Smooth muscle cell of the pulmonary artery (primary cell): ENCODE measurements at places on chromosomes 4 and X. TPM values are rescaled to one million over a fixed set of nuclear protein-coding genes. Genes with fewer than 3 reads are reported as not detected.

OTC gene
- total RNA-seq, result not detected in 2 replicates

TCEAL6 gene
- not detected in 2 replicates for total RNA-seq

CNKSR2 gene
- 0.66 and 0.85 TPM in 2 replicates for total RNA-seq

NPY2R gene
- 0.76 and 27.4 TPM in 2 replicates for total RNA-seq

LRAT gene
- 0.03 and 0.07 TPM in 2 replicates for total RNA-seq

MAGEA3 gene
- not detected in 2 replicates for total RNA-seq

CXorf58 gene
- not detected in 2 replicates for total RNA-seq

MAGEA9 gene
- not detected in 2 replicates for total RNA-seq

DYNLT3 gene
- 73.3 and 98.2 TPM in 2 replicates for total RNA-seq

GAGE2A gene
- not detected in 2 replicates for total RNA-seq

TMEM144 gene
- 4.9 and 6.7 TPM in 2 replicates for total RNA-seq

NHS gene
- 4.4 and 5.1 TPM in 2 replicates for total RNA-seq
